ENCODE measurements at places on chromosomes 12 and 14. TPM values are rescaled to one million over a fixed set of nuclear protein-coding genes. Genes with fewer than 3 reads are reported as not detected.

The TAS2R9 gene
- total RNA-seq: 0.19 TPM

The ZC2HC1C gene
- total RNA-seq: 0.67 TPM

The HCAR1 gene
- under 0.01 TPM for total RNA-seq

The ADGRD1 gene
- total RNA-seq: not detected

The CREBL2 gene
- total RNA-seq: 26.3 TPM

The CEP170B gene
- 26.4 TPM for total RNA-seq

The C12orf50 gene
- not detected for total RNA-seq

The CD163L1 gene
- total RNA-seq: 15.0 TPM

The C14orf132 gene
- 0.98 TPM for total RNA-seq

The RASSF9 gene
- total RNA-seq: 4.3 TPM

The TOGARAM1 gene
- total RNA-seq: 14.0 TPM

The CFAP251 gene
- total RNA-seq: 2.9 TPM

The PPHLN1 gene
- total RNA-seq: 67.3 TPM

The GPR162 gene
- 3.4 TPM for total RNA-seq

The CAPS2 gene
- total RNA-seq: 0.57 TPM

The RERGL gene
- total RNA-seq: not detected

The BICDL1 gene
- not detected for total RNA-seq

The OLR1 gene
- total RNA-seq: not detected

The SLC5A8 gene
- not detected for total RNA-seq

The SERPINA9 gene
- not detected for total RNA-seq

The AMHR2 gene
- not detected for total RNA-seq

The KCNJ8 gene
- under 0.01 TPM for total RNA-seq

The OR4E1 gene
- not detected for total RNA-seq

The MIS18BP1 gene
- total RNA-seq: 40.8 TPM

The SLC7A7 gene
- 6.9 TPM for total RNA-seq

The BCL11B gene
- total RNA-seq: 0.19 TPM

Measured in vein endothelial cell (primary cell).